Activated CD8-positive, alpha-beta memory T cell treated with anti-CD3 and anti-CD28 coated beads for 1 hour (primary cell): ENCODE measurements at places on chromosomes 6 and 20.

DNA sequence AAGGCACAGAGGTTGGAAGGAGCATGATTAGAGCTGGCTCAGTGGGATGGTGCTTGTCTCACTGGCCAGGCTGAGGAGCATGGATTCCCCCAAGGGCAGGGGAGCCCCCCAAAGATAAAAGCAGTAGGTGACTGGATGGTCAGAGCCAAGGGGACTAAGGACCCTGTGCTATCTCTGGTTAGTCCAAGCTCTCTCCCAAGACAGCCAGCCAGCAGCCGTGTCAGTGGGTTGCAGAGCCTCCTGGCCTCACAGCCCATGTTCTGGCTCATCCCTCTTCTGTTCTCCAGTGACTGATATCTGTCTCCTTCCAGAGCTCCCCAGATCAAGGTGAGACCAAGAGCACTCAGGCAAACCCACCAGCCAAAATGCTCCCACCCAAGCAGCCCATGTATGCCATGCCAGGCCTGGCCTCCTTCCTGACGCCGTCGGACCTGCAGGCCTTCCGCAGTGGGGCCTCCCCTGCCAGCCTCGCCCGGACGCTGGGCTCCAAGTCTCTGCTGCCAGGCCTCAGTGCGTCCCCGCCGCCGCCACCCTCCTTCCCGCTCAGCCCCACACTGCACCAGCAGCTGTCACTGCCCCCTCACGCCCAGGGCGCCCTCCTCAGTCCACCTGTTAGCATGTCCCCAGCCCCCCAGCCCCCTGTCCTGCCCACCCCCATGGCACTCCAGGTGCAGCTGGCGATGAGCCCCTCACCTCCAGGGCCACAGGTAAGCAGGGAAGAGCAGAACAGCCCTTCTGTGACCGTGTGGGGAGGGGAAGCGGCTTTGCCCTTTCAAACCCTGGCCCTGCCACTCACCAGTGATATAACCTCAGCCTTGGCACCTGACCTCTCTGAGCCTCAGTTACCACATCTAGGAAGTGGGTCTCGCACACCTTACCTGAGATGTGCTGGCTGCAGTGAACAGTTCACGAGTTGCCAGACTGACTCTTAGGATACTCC lies 121.3 kb downstream of the JPH2 start:
- DNase-seq: no peak

DNA sequence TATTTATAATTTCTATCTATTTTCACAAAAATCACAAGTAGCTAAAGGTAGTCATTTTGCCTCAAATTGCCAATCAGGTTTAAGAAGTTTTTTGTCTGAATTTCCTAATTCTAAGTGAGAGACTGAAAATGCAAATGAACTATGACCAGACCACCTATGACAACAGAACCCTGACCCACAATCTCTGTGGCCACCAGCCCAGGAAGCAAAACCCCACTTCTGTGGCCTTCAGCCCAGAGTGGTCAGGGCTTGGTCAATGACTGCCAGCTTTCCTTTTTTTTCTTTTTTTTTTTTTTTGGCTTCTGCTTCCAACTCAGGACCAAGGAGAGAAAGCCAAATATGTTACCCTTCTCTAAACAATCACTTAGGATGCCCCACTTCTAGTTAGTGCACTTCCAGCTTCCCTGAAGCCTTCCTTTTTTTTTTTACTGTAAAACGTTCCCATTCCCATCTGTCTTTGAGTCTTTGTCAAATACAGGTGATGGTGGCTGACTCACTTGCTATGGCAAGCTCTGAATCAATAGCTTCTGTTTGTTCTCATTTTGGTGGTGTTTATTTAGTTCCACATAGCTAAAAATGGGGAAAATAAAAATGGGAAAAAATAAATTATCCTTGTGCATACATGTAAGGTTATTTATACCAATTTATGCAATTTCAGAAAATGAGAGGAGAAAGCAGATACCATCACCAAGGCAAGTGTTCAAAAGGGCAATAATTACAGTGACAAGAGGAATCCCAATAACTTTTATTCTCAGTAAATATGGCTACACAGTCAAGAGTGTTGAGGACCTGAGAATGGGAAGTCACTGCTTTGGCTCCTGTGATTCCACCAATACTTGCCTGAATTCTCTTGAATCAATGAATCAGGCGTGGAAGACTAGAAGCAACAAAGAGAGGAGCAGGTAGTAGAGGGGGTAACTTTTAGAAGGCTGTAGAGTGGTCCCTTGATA lies 170.3 kb upstream of the PDE7B start:
- DNase-seq: no peak

DNA sequence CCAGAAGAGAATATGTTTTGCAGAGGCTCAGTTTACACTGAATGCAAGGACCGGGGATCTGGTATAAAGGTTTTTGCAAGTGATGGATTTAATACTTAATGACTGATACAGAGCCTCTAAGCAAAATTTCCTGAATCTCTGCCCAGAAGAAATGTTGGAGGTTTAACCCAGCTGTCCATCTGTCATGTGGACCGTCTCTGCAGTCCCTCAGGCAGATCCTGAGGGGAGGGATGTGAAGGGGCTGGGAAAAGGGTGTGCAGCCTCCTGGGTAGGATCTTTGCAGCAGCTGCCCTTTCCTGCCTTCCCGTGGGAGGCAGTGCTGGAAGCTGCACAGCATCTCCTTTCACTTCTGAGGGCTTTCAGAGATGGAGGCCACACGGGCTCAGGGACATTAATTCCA lies 207.0 kb downstream of the SLC24A3 start:
- DNase-seq: no peak

GRCh38 chr6:150301846-150302519 lies 66.8 kb upstream of the IYD start:
- DNase-seq: no peak

GRCh38 chr6:150395388-150396009 lies 26.7 kb downstream of the IYD start:
- DNase-seq: no peak

GRCh38 chr6:36613200-36613995 lies 19.2 kb downstream of the SRSF3 start:
- no peak for DNase-seq

DNA sequence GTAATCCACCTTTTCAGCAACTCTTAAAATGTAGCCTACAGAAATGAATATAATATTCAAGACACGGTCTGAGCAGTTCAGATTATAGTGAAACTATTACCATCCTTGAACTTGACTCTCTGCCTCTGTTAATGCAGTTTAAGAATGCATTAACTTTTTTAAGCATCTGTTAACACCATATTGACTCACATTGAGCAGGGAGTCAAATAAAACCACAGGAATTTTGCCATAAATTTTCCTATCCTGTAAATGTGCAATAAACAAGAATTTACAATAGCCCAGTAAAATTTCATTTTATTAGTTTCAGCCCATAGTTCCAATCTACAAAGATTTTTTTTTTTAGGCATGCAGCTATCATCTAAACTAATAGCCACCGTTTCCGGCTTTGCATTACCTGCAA lies 239.2 kb upstream of the DEFB112 start:
- DNase-seq: no peak

DNA sequence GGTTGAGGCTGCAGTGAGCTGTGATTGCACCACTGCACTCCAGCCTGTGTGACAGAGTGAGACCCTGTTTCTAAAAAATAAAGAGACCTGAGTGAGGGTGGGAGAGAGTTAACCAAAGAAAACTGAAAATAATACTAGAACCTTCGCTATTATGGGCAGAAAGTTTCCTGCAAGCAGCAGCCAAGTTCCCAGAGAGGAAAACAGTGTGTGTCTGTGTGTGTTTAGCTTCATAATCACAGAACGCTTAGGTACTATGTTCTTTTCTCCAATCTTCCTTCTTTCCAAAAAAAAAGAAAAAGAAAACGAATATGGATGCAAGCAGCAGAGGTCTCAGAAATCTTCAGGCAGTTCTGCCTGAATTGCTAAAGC lies 170.0 kb downstream of the LY86 start:
- no peak for DNase-seq

DNA sequence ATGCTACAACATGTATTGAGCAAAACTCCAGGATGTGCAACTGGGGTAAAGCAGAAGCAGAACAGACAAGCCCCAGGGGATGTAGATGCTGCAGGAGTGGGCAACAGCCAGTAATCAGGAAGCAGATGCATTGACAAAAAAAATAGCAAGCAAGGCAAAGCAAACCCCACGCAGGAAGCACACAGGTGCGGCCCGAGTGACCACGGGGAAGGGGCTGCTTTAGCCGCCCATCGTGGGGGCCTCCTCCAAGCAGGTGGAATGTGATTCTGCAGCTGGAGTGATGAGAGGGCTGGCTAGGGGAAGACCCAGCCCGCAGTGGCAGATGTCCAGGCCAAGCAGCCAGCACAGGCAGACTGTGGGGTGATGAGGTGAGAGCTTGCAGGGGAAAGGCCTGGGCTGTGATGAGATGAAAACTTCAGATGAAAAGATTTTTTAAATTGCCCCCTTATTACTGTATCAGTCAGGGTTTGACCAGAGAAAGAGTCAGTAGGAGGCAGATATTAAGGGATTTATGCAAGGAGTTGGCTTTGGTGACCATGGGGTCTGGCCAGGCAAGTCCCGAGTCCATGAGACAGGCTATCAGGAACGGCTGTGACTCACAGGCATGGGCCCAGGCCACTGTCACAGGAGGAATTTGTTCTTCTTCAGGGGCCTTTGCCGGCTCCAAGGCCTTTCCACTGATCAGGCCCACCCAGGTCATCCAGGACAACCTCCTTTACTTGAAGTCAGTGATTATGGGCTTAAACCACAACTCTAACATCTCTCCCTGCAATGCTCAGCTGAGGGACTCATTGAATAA lies 207.6 kb downstream of the ANKRD60 start:
- no peak for DNase-seq

DNA sequence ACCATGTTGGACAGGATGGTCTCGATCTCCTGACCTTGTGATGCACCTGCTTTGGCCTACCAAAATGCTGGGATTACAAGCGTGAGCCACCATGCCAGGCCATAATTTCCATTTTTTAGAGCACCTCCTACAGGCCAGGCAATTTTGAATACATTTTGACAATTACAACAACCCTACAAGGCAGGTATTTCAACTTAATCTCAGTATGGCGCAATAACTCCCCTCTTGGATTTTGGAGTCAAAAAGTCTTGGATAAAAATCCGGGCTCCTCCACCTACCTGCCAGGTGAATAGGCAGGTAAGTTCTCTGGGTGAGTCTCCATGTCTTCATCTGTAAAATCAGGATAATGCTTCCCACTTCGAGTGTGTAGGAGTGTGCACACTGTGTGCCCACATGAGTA lies 39.5 kb upstream of the TFAP2C start:
- no peak for DNase-seq

DNA sequence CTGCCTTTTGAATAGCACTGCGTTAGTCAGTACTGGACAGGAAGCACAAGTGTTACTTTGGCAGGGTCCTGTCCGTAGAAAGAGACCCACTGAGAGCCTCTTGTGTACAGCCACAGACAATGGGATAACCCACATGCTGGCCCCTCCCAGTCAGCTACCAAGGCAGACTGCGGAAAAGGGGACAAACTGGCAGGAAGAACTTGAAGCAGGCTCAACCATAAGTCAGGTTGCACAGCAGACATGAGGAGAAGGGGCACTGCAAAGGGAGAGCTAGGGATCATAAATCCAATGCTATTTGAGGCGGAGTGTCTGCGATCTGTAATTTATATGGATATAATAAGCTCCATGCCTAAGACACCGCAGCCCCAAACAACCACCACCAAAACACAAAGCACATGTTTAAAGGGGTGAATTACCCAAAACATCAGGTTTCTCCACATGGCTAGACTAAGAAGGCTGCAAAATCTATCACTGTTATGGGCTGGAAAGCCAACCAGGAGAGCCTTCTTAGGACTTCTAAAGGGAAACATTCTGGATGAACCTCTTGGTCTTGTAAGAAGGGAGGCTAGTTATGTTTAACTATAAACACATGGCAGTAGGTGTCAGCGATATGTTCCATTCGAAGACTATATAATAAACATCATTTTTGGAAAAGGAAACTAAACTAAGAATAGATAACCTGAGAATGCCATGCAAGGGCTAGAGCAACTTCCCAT lies 141.7 kb downstream of the BACH2 start:
- DNase-seq: no peak

DNA sequence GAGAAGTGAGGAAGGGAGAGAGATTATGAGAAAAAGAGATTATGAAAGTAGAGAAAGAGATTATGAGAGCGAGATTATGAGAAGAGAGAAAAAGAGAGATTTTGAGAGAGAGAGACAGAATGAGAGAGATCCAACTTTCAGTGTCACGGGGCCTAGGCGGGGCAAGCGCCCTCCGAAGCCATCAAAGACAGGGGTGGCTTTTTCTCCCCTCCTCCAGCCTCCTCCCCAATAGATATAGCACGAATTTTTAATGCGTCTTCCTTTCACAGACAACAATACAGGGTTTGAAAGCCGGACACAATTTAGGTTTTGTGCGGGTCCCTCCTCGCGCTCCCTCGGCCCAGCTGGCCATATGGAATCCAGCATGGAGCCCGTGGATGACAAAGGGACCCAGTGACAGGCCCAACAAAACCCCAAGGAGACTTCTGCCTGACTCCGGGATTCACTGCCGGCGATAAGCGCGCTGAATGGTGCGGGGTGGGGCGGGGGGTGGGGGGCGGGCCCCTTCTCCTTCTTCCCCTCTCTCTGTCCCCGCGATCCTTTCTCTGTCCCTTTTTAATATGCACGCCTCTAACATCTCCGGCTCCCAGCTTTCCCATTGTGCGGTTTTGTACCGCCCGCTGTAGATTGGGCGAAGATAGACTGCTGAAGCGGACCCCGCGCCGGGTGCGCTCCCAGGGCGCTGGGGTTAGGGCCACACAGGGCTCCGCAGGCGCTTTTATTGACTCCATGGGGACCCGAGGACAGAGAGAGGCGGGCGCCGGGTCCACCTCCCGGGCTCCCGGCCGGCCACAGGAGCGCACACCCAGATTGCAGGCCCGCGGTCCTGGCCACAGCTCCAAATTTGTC lies 5.4 kb downstream of the NKX2-2 start:
- no peak for DNase-seq

- no peak for DNase-seq
These were observed 49.6 kb upstream of the SNAP91 start for GRCh38 chr6:83758533-83758932.

DNA sequence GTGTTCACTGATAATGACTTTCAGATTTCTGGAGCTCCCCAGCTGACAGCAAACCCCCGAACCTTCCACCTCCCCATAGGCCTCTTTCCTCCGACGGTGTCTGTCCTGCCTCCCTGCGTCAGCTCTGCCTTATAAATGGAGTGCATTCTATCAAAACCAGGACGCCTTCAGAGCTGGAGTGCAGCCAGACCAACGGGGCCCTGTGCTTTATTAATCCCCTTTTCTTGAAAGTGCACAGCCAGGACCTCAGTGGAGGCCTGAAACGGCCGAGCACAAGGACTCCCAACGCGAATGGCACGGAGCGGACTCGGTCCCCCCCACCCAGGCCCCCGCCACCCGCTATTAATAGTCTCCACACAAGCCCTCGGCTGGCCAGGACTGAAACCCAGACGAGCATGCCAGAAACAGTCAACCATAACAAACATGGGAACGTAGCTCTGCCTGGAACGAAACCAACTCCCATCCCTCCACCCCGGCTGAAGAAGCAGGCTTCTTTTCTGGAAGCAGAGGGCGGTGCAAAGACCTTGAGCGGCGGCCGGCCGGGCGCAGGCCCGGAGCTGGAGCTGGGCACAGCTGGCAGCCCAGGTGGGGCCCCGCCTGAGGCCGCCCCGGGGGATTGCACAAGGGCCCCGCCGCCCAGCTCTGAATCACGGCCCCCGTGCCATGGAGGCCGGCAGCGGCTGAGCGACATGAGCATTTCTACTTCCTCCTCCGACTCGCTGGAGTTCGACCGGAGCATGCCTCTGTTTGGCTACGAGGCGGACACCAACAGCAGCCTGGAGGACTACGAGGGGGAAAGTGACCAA lies 42.3 kb upstream of the NAA20 start:
- DNase-seq: no peak
